ENCODE measurements at places on chromosomes 13 and 19.

DNA sequence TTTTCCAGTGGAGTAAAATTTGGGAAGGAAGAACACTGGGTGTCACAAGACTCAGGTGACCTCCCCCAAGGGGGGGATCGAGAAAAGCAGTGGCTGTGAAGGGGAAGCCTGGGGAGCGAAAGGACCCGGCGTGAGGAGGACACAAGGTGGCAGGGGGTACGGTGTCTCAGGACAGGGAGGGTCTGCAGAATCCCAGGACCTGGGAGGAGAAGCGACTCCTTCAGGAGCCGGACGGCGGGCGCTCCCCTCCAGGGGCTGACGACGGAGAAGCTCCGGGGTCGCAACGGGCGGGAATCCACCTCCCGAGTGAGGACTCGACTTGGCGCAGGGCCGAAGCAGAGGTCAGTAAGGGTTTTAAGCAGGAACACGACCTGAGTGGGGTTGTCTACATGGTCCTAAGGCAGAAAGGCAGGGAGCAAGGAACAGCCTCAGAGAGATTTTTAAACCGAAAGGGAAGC lies 529 bp downstream of the ZNF836 start:
- DNase-seq = peak; percentile 6

GRCh38 chr19:9914001-9914314 lies 22.4 kb downstream of the OLFM2 start:
- no peak for DNase-seq

GRCh38 chr19:17306285-17306714 lies 628 bp downstream of the MRPL34 start:
- no peak for DNase-seq

- no peak for DNase-seq
Observed at GRCh38 chr19:18987456-18987855, 45.9 kb downstream of the SUGP2 start.

DNA sequence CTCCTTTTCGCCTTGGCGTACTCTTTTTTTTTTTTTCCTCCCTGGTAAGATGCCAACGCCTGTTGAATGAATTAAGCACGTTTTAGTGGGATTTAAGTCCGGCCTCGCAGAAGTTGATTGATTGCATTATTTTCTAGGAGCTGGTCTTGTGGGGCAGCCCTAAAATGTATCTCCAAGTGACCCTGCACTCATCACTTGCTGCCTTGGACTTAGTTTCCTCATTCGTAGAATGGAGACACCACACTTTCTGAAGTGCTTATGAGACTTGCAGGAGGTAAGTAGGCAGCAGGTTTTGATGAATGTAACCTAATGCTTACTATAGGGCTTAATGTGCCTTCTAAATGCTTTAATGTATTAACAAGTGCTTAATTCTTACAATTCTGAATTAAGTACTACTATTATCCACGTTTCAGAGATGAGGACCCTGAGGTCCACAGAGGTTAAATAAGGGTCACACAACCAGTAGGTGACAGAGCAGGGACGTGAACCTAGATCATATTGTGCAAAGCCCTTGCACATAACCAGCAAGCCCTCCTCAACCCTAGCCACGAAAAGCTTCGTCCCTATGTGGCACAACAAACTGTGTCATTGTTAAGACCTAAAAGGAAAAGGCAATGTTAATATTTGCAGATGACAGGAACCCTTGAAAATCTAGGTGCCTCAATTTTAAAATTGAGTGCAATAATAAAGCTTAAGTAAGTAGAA lies 514 bp upstream of the ARGLU1 start:
- no peak for DNase-seq

DNA sequence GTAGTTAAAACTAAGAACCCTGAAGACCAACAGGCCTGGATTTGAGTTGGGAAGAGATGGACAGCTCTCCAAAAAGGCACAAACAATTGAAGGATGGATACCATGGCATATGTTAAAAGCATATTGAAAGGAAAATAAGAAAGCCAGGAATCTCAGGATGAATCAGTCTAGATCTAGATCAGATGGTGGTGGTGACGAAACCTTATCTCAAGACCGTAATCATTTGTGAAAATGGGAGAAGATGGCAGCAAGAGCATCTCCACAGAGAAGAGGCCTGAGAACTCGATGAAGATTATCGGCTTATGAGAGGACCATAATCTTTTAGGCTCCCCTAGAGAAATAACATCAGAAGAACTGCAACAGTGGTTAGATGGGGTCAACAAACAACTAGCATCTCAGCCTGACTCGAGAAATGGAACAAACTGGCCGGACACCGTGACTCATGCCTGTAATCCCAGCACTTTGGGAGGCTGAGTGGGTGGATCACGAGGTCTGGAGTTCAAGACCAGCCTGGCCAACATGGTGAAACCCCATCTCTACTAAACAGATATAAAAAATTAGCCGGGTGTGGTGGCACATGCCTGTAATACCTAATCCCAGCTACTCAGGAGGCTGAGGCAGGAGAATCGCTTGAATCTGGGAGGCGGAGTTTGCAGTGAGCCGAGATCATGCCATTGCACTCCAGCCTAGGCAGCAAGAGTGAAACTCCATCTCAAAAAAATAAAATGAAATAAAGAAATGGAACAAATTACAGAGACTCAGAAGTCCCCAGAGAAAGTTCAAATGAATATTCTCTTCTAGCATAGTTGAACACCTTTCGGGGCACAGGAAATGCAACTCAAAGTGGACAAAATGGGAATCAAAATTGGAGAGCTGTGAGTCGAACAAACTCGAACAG lies 47.6 kb downstream of the FOXO1 start:
- DNase-seq = no peak

GRCh38 chr13:46313024-46313423 lies 74.0 kb downstream of the RUBCNL start:
- no peak for DNase-seq

- peak; percentile 58 for DNase-seq
Observed at GRCh38 chr19:45250832-45251451, at the start of gene MARK4. MARK4 (plus strand) TSS chr19:45251271; CDS start chr19:45251589, 318 bp downstream.

- DNase-seq = no peak
Observed at GRCh38 chr19:31535691-31536460, 186.6 kb upstream of the TSHZ3 start.

DNA sequence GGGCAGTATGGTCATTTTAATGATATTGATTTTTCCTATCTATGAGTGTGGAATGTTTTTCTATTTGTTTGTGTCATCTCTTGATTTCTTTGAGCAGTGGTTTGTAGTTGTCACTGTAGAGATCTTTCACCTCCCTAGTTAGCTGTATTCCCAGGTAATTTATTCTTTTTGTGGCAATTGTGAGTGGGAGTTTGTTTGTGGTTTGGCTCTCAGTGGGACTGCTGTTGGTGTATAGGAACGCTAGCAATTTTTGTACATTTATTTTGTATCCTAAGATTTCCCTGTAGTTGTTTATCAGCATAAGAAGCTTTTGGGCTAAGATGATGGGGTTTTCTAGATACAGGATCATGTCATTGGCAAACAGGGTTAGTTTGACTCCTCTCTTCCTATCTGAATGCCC lies 28.9 kb downstream of the NBEA start:
- DNase-seq = no peak

GRCh38 chr13:54852831-54853230 lies 1824.2 kb downstream of the OLFM4 start:
- no peak for DNase-seq

- DNase-seq = no peak
Observed at GRCh38 chr19:58334691-58335249, 8.0 kb downstream of the ZSCAN22 start.

GRCh38 chr13:41931337-41931736 lies 29.6 kb downstream of the VWA8 start:
- peak; percentile 78 for DNase-seq

DNA sequence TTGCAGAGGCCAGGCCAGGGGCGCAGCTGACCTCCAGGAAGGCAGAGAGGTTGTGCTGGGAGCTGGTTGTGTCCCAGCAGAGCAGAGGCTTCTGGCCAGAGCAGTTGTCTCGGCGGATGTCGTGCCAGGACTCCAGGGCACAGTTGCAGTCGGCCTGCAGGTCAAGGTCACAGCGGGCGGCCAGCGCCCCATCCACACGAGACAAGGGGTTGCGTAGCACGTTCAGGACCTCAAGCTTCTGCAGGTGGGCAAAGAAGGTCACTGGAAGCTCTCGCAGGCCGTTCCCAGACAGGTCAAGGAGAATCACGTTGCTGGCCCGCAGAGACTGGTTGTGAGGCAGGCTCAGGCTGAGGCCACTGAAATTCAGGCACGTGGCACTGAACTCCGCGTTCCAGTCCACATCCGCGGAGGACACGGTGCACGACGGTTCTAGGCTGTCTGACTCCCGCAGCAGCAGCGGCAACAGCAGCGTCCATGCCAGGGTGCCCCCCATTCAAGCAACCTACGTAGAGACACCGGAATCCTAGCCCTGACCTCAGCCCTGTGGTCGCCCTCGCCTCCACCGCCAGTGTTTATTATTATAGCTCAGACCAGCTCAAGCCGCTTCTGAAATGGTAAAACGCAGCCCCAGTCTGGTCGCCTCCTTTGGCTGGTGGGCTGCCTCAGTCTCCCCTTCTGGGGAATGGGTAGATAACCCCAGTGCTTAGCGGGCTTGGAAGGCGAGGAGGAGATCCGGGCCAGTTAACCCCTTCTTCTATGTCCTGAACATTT lies 766 bp downstream of the LRRC25 start:
- no peak for DNase-seq

- DNase-seq = no peak
Observed at GRCh38 chr13:45243077-45243476, 42.2 kb upstream of the KCTD4 start.

GRCh38 chr19:39539165-39539517 lies 820 bp downstream of the EID2 start:
- peak; percentile 41 for DNase-seq

DNA sequence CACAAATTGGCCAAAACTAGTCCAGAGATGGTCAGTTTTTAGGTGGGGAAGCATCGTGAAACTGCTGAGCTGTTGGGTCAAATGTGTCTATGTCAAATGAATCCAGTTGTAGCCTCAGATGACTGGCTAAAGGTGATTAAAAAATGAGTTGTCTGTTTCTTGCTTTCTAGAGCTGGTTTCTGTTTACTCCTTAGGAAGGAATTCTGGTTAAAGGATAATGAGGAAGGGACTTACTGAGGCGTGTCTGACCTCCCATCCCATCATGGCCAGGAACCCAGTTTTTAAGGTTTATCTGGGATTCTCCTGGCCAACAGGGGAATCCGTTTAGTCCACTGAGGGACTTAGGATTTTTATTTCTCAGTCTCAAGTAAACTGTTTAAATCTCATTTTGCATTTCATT lies 256.5 kb downstream of the UQCRFS1 start:
- no peak for DNase-seq

- DNase-seq = no peak
Observed at GRCh38 chr19:3398114-3398899, 31.9 kb downstream of the NFIC start.

GRCh38 chr13:99990126-99990977 lies 8.8 kb downstream of the ZIC2 start:
- DNase-seq = no peak

- DNase-seq = no peak
Observed at GRCh38 chr13:26221399-26221720, 754 bp downstream of the RNF6 start.

GRCh38 chr19:4571305-4571917 lies 11.9 kb upstream of the SEMA6B start:
- peak; percentile 24 for DNase-seq

- DNase-seq = peak; percentile 86
Observed at GRCh38 chr13:99467764-99468163, 33.5 kb upstream of the TM9SF2 start.

DNA sequence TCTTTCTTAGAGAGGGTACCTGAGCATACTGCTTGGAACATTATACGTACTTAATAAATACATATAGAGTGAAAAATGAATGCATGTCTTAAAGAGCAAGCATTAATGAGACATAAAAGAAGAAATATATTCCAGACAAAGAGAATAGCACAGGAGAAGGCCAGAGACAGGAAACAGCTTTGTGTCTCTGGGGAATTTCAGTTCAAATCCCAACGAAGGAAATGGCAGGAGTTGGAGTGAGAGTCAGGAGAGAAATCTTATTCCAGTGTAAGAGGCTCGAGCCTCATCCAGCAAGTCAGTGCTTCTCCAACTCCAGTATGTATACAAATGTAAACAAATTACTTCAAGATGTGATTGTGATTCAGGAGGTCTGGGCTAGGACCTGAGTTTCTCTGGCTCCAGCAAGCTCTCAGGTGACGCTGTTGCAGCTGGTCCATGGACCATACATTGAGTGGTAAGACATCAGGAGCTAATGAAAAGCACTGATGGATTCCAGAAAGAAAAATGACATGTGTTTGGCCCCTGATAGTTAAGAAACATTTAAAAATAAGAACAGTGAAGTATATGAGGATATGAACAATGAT lies 108.2 kb downstream of the RAP2A start:
- peak; percentile 37 for DNase-seq

- peak; percentile 32 for DNase-seq
Observed at GRCh38 chr13:95536632-95537241, 15.8 kb upstream of the CLDN10 start.

GRCh38 chr13:90867336-90867683 lies 480.2 kb upstream of the MIR17HG start:
- peak; percentile 64 for DNase-seq

DNA sequence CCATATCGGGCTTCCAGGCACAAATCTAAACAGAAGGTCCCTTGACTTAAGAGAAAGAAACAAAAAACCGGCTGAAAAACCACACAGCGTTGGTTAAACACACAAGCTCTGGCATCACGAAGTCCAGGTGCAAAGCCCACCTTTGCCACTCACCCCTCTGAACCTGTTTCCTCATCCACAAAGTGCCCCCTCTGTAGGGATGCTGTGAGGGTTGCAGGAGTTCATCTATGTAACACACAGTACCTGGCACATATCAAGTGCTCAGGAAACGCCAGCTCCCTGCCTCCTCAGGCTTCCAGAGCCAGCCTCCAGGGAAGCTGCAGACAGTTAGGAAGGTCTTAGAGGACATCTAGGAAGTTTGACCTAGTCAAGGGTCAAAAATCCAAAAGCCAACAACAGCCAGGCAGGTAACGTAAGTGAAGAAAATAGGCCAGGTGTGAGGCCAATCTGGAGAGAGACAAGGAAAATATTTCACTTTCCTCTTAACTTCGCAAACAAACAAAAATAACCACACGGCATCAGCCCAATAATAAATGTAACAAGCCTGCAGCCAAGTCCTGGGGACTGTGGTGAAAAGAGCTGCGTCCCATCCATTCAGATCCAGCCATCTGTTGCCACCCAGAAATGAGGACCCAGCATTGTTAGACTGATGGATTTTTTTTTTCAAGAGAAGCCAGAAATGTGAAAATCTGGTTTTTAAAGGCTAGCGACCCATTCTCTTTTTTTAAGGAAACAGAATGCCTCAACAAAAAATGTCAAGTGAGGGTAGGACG lies 10.0 kb downstream of the KDELR1 start:
- no peak for DNase-seq

GRCh38 chr19:11137542-11138384 lies 17.8 kb downstream of the SPC24 start:
- DNase-seq = peak; percentile 88

- DNase-seq = peak; percentile 50
Observed at GRCh38 chr13:20721454-20722357, 18.2 kb downstream of the IL17D start.

- DNase-seq = no peak
Observed at GRCh38 chr13:113531041-113531873, 40.7 kb upstream of the DCUN1D2 start.

- DNase-seq = no peak
Observed at GRCh38 chr13:48436661-48437288, 23.9 kb upstream of the LPAR6 start.

All from fibroblast of skin of back (primary cell).